CD4-positive, alpha-beta T cell treated with Interleukin-1 beta for 1 hour (primary cell): ENCODE measurements at places on chromosomes 16 and 17.

GRCh38 chr16:71894229-71894920 lies 956 bp upstream of the IST1 start:
- peak; percentile 48 for DNase-seq

DNA sequence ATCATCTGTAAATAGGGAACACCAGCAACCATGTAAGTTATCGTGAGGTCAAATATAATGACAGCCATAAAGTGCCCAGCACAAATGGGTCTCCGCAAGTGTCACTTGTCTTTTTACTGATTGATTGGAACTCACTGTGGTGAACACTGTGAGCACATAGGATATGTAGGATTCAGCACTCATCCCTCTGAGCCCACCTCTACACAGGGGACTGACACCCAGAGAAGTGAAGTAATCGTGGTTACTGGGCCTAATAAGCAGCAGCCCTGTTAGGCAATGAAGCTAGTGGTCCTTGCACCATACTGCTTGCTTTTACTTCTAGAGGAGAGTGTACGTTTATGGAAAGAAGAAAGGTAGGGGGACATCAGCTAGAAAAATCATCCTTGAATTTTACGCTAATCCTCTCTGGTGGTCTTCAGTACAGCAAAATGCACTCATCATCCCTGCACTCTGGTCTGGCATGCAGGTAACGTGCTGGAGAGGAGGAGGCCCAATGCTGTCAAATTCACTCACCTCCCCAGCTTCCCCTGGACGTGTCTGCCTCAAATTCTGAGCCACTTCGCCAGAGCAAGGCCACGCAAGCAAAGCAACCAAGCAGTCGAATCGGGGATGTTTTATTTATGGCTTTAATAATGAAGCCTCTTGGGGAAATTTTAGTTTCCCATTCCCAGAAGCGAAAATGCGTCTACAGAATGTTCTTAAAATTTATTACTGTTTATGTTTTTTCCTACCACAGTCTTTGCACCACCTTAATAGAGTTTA lies 74.7 kb downstream of the YPEL2 start:
- no peak for DNase-seq

DNA sequence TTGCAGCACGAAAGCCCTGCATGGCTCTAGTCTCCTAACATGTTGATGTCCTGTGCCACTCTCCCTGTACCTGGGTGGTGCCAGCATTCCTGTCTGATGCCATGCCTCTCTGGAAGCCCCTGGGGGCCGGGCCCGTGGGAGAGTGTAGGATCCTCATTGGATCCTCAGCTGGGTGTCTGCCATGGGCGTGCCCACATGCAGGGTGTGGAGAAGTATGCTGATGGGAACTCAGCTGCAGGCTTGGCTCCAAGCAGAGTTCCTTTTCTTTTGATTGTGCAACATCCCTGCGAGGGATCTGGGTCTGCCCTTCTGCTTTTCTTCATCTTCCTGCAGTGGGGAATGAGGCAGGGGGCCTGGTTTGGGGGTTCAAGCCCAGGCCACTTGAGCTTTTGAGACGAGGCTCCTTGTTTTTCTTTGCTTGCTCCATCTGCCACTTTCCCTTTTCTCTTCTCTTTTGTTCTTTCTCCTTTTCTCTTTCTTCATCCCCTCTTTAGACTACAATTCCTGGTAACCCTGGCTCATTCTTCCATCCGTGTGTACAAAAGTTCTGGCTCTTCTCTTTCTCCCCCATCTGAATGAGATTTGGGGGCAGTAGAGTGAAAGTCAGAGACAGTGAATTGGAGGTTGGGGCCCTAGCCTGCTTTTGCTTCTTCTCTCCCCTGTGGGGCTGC lies 32.9 kb downstream of the KSR1 start:
- peak; percentile 38 for DNase-seq

DNA sequence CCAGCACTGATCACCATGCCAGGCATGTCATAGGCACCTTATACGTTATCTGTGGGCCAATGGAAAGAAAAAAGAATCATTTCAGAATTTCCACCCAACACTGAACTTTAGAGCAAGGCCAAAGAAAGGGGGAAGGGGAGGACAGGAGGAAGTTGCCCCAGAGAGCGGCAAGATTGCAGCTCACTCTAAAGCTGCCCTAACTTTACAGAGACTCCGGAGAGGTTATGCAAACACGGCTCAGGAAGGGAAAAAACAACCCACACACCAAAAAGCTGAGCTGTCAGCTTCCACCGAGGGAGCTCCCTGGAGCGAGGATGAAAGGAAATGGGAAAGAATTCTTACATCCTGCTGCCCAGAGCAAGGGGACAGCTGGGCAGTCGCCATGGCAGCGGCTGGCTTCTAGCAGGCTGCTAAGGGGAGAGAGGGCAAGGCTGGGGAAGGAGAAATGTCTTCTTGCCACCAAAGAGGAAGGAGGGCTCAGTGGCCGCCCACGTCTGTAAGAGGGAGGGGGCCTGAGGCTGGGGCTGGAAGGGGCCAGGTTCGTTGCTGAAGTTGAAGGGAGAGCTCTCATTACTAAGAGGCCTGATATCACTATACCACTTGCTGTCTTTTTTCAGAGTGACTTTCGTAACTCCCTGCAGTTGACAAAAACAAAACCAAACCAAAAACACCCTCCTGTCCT lies 18.2 kb downstream of the COTL1 start:
- DNase-seq: peak; percentile 54

DNA sequence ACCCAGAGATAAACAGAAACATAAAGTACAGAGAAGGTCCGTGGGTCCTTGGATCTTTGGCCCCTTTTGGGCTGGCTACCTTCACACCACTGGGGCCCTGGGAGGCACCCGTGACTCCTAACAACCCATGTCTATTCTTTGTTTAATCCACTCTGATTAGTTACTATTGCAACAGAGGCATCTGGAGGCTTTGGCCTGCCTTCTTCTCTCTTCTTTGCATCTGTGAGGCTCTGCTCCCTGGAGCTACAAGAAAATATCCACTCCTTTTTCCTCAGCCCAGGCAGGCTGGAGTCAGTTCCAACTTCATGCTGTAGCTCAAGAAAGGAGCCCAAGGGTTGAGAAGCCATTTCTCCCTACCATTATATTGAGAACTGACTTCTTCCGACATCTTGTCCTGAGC lies 9.5 kb upstream of the CMIP start:
- DNase-seq: no peak

DNA sequence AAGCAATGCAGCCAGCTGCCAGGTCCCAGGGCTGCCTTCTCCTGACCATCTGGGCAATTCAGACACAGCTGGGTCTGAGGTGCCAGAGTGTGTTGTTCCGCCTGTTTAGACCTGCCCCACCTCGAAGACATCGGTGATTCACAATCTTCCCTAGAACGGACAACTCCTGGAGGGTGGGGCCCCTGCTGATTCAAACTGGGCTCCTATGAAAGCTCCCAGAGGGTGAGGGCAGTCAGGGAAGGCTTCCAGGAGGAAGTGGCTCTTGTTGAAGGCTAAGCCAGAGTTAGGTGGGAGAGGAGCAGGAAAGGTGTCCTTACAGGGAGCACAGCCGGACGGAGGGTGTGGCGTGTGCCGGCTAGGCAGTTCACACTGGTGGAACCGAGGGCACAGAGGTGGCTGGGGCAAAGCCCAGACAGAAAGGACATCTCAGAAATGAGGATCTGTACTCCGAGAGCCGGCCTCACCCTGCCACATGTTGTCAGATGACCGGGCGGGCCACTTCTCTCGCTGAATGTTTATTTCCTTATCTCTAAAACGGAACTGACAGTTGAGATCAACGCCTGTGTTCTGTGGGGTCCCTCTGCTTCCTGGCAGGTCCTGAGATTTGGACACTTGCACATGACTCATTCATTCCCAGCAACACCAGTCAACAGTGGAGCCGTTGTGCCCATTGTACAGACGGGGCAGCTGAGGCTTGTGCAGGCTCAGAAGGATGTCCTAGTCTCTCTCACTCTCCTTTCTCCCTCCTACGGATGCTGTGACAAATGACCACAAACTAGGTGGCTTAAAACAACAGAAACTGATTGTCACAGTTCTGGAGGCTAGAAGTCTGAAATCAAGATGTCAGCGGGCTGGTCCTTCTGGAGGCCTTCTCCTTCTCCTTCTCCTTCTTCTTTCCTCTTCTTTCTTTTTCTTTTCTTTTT lies 26.9 kb upstream of the LITAF start:
- peak; percentile 31 for DNase-seq

- no peak for DNase-seq
Observed at GRCh38 chr17:72183194-72183685, 62.4 kb downstream of the SOX9 start.

- DNase-seq: no peak
Observed at GRCh38 chr16:82527101-82527500, 99.7 kb upstream of the CDH13 start.

- DNase-seq: no peak
Observed at GRCh38 chr17:49527927-49528651, 33.0 kb downstream of the NGFR start.

GRCh38 chr17:41118721-41119120 lies 548 bp upstream of the KRTAP4-11 start:
- DNase-seq: no peak

DNA sequence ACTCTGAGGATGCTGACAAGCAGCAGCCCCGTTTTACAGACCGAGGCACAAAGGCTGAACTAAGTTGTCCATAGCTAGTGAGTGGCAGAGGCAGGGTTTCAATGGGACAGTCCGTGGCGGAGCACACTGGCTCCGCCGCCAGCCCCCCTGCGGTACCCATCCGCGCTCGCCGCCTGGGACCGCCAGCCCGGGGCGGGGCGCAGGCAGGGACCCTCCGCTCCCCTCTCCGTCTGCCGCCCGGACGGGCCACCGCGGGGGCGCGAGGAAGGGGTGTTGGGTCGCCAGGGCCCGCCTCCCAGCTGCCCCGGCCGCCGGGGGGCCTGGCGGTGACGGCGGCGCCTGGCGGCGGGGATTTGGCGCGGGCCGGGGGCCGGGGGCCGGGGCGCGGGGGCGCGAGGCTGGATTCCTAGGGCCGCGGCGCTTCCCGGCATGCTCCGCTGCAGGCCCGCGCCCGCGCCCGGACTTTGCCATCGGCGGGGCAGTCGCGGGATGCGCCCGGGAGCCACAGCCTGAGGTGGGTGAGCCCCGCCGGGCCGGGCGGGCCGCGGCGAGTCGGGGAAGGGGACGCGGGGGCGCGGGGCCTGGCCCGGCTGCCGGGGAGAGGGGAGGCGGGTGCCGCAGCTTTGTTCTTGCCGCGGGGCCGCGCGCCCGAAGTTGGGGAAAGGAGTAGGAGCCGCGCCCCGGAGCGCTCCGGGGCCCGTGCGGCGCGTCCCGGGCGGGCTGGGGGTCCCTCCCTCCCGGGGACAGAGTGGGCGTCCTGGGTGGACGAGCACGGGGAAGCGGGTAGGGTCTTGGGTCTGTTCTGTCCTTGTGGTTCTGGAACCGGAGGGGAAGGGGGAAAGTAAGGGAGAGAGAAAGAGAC lies at the start of gene TMEM98:
Gene TMEM98 (plus strand): TSS at position 430 of the 862 bp plus-strand sequence. CDS start 3,376 bp downstream, outside the sequence.
- DNase-seq: no peak

DNA sequence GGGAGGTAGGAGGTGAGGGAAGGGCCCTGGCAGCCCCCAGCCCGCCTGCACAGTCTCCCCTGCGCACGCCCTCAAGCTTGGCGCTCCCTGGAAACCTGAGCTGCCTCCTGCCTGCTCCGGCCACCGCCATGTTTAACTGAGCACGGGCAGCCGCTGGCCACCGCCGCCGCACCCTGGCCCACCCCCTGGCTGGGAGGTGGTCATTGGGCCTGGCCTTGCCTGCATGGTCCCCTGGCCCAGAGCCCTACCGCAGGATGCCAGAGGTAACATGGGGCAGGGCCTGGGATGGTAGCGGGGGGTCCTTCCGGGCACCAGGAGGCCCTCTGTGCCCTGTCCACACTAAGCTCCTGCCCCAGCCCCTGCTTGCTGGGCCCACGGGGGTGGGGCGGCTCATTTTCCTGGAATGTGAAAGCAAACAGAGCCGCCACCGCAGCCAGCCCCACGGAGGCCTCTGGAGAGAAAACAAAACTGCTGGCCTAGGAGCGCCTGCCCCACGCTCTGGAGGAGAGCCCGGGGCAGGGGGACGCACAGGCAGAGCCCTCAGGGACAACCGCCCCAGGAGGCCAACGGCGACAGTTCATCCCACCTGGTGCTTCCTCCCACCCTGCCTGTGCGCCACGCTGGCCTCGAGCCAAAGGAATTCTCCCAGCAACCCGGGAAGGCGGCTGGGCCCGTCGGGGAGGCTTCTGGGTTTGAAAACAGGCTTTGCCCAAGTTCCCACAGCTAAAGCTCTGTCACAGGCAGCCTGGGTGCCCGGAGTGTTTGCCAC lies 8.9 kb downstream of the NHERF2 start:
- DNase-seq: no peak

- DNase-seq: no peak
Observed at GRCh38 chr16:12317856-12318537, 341.5 kb downstream of the SNX29 start.

DNA sequence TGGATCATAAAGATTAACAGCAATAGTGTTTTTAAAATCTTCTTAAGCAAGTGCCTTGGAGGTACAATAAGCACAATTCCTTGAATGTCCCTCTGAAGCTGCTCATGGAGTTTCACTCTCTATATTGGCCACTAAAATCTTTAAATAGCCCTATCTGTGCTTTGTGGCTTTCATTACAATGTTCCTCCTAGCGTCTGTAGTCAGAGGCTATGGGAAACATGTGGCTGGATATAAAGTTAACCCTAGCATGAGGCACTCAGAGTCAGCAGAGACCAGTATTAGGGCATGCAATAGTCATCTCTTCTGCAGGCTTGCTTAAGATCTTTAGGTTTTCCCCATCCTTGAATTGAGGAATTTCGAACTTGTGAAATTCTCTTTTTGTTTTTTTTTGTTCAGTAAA lies 668.2 kb downstream of the CDH11 start:
- no peak for DNase-seq

DNA sequence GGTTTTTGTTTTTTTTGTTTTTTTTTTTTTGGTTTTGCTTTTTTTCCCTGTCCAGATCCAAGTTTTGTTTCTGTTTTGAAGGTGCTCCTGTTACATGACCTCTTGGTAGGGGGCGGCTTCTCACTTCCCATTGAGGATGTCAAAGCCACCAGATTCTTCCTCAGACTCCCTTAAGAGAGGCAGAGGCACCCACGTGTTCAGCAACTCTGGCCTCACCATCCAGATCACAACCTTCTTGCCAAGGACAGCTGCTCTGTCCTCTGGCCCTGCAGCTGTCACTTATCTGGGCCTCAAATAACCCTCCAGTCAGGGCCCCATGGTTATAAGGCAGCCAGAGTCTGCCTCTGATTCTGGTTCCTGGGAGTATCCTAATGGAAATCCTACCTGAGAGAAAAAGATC lies 208.5 kb downstream of the STX8 start:
- no peak for DNase-seq

DNA sequence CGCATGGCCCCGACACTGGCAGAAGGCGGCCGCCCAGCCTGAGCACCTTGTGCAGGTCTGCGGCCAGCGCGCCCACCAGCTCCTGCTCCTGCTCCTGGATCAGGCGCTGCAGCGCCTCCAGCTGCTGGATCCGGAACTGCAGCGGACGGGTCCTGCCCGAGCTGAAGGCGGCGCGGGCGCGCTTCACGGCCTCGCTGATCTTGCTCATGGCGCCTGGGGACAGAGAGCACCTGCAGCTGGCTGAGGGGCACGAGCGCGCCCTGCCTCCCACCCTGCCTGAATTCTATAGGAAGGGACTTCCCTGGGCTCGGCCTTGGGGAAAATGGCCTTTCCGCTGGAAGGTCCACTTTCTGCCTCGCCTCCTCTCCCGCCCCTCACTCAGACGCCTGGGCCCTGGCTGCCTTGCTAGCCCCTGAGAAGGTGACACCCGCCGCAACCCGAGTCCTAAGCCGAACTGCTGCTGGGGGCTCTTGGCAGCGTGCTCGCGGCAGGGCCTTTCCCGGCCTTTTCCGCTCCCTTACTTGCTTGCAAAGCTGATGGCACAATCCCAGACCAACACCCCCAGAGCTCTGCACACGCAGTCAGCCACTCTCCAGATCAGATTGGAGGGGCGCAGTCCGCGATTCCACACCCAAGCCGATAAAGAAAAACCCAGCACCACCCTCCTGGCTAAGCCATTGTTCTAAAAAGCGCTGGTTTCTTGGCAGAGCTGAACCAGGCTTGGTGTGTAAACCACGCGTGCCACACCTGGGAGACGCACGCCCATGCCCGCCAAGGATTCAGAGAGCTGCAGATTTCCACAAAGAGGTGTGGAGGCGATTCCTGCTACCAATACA lies 3.0 kb downstream of the ALDH3A1 start:
- peak; percentile 82 for DNase-seq
